Stimulated activated CD4-positive, alpha-beta T cell treated with anti-CD3 and anti-CD28 coated beads, Interleukin-1b, Interleukin-23, amount 100 ng/mL, for 48 hours (primary cell): ENCODE measurements at places on chromosomes 6 and 20.

- DNase-seq = no peak
Observed at GRCh38 chr20:60857708-60858107, 394.4 kb upstream of the CDH4 start.

DNA sequence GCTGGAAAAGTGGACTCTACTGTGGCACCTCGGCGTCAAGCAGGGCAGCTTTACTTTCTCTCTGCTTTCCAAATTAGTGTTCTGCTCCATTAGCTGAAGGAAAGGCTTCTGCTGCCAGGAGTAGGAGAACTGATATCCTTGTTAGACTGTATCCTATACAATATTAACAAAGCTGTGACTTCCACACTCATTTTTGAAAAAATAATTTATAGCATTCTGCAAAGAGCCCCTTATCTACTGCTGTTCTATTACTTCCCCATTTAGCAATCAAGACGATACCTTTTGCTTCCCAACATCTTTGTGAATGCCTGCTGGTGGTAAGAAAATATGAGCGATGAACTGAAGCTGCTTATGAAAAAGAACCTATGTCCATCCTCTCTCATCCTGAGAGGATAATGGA, 151.1 kb downstream of the UBE3D start:
- no peak for DNase-seq

DNA sequence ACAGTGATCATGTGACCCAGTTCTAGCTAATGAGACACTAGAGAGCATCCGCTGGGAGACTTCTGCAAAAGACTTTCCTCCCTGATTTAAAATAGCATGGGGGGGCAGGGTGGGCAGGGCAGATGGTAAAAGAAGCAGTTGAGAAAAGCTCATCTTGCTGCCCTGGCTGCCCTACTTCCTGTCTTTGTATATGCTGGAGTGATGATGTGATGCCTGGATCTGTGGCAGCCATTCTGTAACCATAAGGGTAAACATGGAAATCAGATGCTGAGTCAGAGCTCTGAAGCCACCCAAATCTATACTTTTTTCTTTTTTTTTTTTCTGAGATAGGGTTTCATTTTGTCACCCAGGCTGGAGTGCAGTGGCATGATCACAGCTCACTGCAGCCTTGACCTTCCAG, 25.4 kb downstream of the ZFP64 start:
- DNase-seq = no peak

DNA sequence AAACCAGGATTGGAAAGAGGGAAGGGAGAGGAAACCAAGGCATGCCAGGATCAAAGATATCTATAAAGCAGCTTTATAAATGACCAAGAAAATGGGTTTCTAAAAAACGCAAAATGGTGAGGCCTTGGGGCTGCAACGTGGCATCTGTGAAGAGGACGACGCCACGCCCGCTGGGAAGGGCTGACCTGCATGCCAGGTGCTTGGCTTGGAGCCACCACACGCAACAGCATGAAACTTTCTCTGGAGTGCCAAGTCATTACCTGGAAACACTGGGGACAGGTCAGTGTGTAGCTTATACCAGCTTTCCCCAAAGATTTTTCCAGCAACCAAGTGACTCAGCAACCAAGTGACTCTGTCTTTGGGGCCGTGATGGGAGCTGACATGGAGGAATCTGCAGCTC, 82.5 kb downstream of the POPDC3 start:
- no peak for DNase-seq

GRCh38 chr6:7121700-7122241, 14.0 kb downstream of the RREB1 start:
- no peak for DNase-seq

GRCh38 chr6:34246563-34247391, 2.0 kb downstream of the SMIM29 start:
- DNase-seq = peak; percentile 46

GRCh38 chr20:61763740-61764400, 301.8 kb downstream of the TAF4 start:
- no peak for DNase-seq

DNA sequence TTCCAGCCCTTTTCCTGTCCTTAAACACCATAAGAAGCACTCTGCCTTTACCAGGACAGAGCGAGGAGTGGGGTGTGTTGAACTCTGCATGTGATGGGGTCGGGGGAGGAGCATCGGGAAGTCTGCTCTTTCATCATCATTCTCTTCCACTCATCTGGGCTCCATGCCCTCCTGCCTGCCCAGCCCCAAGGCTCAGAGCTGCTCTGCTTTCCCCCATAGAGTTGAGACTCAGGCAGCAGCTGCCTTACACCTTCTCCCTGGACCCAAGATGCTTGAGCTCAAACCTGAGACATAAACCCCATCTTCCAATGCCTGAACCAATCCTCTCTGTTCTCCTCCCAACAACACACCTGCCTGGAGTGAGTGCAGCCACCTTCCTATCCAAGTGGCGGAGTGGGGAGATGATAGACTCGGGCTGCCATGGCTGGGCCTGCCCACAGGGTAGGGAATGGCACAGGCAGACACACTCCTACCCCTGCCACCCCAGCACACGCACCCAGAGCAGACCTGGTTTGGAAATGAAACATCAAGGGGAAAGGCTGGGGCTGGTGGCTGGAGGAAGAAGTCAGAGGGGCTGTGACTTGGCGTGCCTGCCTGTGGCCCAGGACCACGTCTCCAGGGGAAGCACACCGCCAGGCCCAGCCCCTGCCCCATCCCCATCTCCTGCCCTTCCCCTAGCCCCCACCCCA, 28.4 kb downstream of the TFEB start:
- DNase-seq = no peak
